ENCODE measurements at places on chromosomes 7 and 10.
A peak's percentile ranks its signal among the peaks of the same experiment; 100 is the strongest.

DNA sequence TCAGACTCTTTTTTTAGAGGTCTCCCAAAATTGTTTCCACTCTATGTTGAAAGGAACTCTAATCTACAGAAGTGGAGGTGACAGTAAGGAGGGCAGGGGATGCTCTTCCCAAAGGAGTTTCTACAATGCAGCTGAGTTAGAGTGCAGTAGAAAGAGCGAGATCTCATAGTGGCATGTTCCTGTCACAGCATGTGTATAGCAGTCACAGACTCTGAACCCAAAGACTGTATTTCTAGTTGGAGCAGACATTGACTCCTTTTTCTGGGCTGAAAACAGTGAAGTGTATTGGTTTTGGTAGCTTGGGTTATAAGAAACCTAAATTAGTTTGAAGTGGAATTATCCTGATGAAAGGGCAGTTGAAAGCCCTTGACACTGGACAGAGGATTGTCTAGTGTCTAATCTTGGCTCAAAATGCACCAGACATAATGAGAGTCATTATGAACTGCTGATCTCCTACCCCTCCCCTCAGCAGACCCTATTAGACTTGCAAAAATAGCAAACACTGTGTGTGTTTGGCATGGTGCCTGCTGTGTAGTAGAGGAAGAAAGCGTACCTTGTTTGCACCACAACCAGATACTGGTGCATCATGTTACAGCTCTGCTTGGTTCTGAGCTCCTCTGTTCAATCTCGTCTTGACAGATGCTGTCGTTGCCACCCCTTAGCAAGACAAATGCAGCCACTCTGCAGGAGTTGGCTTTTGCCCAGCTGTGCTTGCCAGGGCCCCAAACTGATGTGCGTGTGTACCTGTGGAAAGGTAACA is 336.0 kb downstream of the AUTS2 start:
- no peak for DNase-seq

GRCh38 chr7:88835147-88835728 is 39.7 kb upstream of the TEX47 start:
- peak; percentile 21 for DNase-seq

DNA sequence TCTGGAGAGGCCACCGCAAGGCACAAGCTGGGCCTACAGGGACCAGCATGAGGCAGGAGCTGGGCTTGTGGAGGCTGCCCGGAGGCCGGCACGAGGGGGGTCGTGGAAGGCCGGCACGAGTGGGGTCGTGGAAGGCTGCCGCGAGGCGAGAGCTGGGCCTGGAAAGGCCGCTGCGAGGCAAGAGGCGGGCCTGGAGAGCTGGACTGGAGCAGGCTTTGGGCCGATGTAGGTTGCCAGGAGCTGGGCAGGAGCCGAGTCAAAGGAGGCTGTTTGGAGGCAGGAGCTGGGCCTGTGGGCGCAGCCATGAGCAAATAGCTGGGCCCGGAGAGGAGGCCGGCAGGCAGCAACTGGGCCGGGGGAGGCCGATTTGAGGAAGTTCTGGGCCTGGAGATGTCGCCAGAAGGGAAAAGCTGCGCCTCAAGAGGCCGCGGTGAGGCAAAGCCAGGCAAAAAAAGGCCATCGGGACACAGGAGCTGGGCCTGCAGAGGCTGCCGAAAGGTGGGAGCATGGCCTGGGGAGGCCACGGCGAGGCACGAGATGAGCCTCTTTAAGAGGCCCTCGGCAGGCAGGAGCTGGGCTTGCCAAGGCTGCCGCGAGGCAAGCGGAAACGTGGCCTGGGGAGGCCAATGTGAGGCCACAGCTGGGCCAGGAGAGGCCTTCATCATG is 26.5 kb downstream of the MDH2 start:
- DNase-seq, result no peak

- peak; percentile 87 for DNase-seq
These were observed 72.6 kb downstream of the AP3M1 start for GRCh38 chr10:74078037-74078436.

- DNase-seq, result no peak
These were observed 657.8 kb upstream of the PHF14 start for GRCh38 chr7:10315881-10316280.

DNA sequence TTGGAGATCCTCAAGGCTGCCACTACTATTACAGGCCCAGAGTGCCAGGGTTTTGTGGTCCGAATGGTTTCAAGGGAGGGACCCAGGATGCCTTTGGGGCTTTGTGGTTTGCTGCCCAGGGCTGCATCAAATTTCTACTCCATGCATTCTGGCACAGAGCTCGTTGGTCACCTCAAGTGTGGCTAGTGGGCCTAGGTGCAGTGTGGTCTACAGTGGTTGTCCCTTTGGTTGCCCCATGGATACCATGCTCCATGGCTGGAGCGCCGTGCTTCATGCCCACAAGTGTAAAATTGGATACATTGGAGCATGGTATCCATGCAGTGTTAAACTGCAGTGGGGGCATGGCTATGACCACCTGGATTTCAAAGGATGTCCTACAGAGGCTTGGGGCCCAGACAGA is 5.4 kb upstream of the PRF1 start:
- no peak for DNase-seq

- peak; percentile 38 for DNase-seq
These were observed 15.3 kb downstream of the SFRP4 start for GRCh38 chr7:37901236-37901827.

- DNase-seq, result no peak
These were observed 54.8 kb upstream of the CCDC71L start for GRCh38 chr7:106715730-106716129.

DNA sequence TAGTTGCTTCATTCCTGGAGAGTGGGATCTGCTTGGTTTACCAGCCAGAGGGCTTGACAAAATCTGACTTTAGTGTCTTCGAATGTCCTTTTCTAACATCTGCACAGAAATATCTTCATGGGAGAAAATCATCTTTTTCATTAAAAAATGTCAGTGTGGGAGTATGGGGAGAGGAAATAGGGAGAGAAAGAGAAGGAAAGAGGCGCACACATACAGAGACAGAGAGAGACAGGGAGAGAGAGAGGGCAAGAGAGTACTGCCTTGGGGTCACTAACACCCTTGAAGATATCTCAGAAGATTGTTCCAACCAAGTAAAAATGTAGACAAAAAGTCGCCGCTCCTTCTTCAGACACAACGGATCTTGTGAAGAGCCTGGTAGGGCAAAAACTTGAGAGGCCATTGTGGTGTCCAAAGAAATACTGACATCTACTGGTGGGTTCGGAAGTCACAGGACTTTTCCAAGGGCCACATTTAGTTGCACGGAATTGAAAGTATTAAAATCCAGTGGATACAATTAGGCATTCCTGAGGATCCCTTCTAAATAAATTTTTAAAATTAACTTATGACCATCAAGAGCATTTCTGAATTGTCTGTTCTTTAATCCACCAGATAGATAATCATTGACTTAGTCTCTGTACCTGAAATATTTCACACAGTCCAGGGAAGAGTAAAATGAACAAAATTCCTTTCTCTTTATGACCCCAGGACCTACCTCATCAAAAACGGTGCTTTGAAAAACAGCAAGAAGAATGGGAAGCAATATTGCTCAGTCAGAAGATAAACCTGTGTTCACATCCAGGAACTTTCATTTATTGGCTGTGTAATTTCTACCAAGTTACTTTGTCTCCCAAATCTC is 29.7 kb downstream of the VIM start:
- peak; percentile 79 for DNase-seq

GRCh38 chr7:134744569-134744968 is 34.9 kb upstream of the CALD1 start:
- no peak for DNase-seq

DNA sequence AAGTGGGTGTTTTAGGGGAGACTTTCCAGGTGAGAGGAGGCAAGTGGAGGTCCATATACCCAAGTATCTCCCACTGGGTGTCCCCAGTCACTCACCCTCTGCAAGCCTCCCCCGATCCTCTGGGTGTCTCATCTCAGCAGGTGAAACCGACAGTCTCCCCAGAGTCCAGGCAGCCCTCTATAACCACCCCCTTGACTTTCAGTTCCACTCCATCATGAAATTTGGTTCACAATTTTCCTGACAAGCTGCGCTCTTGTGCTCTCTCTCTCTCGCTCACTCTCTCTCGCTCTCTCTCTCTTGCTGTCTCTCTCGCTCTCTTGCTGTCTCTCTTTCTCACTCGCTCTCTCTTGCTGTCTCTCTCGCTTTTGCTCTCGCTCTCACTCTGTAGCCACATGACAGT is 8.1 kb upstream of the RABGEF1 start:
- DNase-seq, result no peak

GRCh38 chr10:32687116-32687515 is 241.2 kb downstream of the CCDC7 start:
- no peak for DNase-seq

DNA sequence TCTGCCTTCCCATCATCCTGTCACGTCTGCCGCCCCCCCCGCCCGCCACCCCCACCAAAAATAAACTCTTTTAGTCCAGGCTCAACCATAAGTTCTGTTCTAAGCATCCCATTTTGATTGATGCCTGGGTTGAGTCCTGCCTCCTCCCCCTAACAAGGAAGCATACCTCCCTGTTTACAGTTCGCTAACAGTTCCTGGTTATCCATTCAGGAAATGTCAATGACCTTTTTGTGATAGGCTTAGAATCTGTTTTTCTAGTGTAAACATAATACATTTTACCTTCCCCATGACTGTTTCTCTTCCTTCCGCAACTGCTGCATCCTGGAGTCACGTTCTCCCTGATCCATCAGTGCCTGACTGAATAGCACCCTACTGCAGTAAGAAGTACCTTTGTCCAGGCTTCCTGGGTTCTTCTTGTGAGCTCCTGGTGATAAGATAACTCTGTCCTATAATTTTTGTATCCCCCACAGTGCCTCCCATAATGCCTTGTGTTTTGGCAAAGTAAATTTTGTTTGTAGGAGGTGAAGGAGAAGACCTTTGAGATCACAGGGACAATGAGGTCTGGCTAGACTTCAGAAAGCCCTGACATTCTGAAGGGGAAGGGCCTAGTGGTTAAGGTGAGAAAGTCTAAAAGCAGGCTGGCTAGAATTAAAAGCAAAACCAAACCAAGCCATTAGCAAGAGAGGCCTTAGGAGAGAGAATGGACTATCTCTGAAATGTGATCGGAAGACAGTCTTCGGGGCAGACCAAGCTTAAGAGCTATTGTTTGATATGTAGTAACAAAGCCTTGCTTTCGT is 7.3 kb downstream of the AGFG2 start:
- no peak for DNase-seq

DNA sequence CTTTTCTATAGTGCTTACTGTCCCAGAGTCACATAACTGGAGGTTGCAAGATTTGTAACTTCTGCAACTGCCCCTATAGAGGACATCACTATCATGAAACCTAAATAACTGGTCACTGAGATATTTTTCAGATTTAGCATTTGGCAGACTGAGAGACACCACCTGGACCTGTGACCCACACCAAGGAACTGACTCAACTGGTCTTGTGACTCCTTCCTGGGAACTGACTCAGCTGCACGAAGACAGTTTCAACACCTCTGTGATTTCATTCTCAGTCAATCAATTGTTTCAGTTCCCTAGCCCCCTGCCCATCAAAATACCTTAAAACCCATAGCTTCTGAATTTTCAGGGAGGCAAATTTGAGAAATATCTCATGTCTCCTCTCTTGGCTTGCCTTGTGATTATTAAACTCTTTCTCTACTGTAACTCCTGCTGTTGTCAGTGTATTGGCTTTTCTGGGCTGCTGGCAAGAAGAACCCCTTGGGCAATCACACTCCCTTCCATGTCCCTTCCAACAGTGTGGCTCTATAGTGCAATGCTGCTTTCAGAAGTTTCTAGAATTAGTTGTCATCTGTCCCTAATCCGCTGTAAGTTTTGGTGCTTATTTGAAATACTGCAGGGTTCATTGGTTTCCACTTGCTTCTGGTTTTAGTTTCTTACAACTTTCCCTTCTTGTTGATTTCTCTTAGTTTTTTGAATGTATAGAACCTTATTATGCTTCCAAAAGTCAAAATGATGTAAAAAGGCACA is 127.8 kb upstream of the ADCY1 start:
- no peak for DNase-seq

- no peak for DNase-seq
These were observed 154.5 kb downstream of the RNF133 start for GRCh38 chr7:122544463-122544862.

DNA sequence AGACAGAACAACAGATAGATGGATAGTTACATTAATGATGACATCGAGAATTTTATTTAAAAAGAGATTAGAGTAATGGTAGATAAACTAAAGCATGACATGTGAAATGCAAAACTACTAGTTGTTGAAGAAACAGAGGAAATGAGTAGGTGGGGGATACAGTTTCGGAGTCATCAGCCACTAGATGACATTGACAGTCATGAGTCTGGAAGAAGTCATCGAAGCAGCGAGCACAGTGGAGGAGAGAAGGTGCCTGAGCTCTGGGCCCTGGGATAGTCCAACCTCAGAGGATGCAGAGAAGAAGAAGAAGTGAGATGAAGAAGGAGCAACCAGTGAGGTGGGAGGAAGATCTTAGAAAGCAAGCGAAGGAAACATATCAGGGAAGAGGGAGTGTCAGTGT is 20.2 kb upstream of the SEC61A2 start:
- no peak for DNase-seq

- no peak for DNase-seq
These were observed 41.5 kb downstream of the KLRG2 start for GRCh38 chr7:139441961-139442360.

- DNase-seq, result no peak
These were observed 191.0 kb downstream of the ZEB1 start for GRCh38 chr10:31509989-31510388.

GRCh38 chr10:133258066-133258817 is 18.4 kb downstream of the ADAM8 start:
- DNase-seq, result no peak

DNA sequence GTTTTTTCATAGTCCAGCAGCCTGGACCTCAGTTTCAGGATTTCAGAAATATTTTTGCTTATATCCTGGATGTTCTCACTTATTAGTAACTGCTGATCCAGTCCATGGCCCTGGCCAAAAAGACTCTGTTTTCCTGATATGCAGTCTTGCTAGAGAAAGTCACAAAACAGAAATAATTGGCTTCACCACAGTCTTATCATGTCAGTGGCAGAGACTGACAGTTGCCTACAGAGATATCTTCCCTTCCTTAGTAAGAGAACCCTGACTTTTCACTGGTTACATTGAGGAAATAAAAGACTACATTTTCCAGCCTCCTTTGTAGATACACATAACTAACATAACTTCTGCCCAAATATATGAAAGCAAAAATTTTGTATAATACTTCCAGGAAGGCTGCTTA is 56.6 kb downstream of the AHR start:
- DNase-seq, result no peak

DNA sequence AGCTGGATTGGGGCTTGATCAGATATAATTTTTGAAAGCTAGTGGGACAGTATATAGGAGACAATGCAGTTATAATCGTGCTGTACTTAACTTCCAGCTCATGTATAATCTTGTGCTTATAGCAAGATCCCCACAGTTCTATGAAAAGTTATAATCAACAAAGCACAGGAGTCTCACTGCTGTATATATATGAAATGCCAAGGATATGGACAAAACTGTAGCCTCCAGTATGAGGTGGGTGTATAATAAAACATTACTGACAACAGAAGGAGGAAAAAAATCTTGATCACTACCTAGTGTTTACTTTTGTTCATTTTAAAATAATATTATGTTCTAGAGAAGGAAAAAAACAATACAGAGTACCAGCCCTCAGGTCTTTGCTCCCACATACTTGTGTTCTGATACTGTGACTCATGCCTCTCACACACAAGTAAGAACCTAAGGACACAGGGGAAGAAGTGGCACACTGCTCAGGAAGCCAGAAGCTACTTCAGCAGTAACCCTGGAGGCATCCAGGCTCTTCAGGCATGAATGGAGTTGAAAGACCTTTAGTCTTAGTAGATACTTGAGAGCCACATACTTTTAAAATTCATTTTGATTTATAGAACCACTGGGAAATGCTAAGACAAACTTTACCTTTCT is 265.7 kb upstream of the IMMP2L start:
- peak; percentile 39 for DNase-seq

GRCh38 chr7:120611975-120612374 is 246.0 kb downstream of the TSPAN12 start:
- DNase-seq, result no peak

Data from fibroblast of skin of abdomen (primary cell).